ENCODE measurements at places on chromosomes 1 and 21. TPM values are rescaled to one million over a fixed set of nuclear protein-coding genes. Genes with fewer than 3 reads are reported as not detected.

HSF2BP gene
- total RNA-seq: 2.0 TPM

KRTAP21-2 gene
- not detected for total RNA-seq

TMEM200B gene
- total RNA-seq: 11.6 TPM

TRIM45 gene
- total RNA-seq: 1.1 TPM

B3GALT5 gene
- not detected for total RNA-seq

LEPR gene
- total RNA-seq: 15.7 TPM

XKR8 gene
- total RNA-seq: 3.2 TPM

RAD54L gene
- total RNA-seq: 4.9 TPM

NPHS2 gene
- not detected for total RNA-seq

TMIGD3 gene
- not detected for total RNA-seq

MCOLN2 gene
- total RNA-seq: 1.8 TPM

RASSF5 gene
- total RNA-seq: 6.8 TPM

LCE2C gene
- total RNA-seq: not detected

KLHDC8A gene
- not detected for total RNA-seq

FUCA1 gene
- 10.5 TPM for total RNA-seq

KRTAP19-3 gene
- not detected for total RNA-seq

RIPK4 gene
- 5.1 TPM for total RNA-seq

CA6 gene
- total RNA-seq: not detected

NR0B2 gene
- not detected for total RNA-seq

LRRC53 gene
- total RNA-seq: not detected

IGSF9 gene
- total RNA-seq: not detected

SMCP gene
- not detected for total RNA-seq

DDAH1 gene
- 83.8 TPM for total RNA-seq

GBP4 gene
- 0.81 TPM for total RNA-seq

PALMD gene
- 30.0 TPM for total RNA-seq

FCRL1 gene
- total RNA-seq: not detected

VHLL gene
- not detected for total RNA-seq

KCNJ9 gene
- total RNA-seq: not detected

FCRL4 gene
- total RNA-seq: not detected

WNT2B gene
- 0.18 TPM for total RNA-seq

LELP1 gene
- not detected for total RNA-seq

PDPN gene
- 4.1 TPM for total RNA-seq

CR2 gene
- total RNA-seq: not detected

NTMT2 gene
- total RNA-seq: not detected

DIRAS3 gene
- total RNA-seq: 1.8 TPM

ZNF697 gene
- 4.7 TPM for total RNA-seq

CAPN9 gene
- not detected for total RNA-seq

DNASE2B gene
- not detected for total RNA-seq

GPA33 gene
- not detected for total RNA-seq

RAB3B gene
- 2.4 TPM for total RNA-seq

KRTAP6-2 gene
- not detected for total RNA-seq

TMEM82 gene
- total RNA-seq: not detected

RGSL1 gene
- total RNA-seq: not detected

MEX3A gene
- 0.18 TPM for total RNA-seq

IGSF5 gene
- total RNA-seq: not detected

PLPP3 gene
- total RNA-seq: 167 TPM

S1PR1 gene
- 12.3 TPM for total RNA-seq

PRAMEF4 gene
- not detected for total RNA-seq

Measured in cardiac atrium fibroblast (primary cell).